ENCODE measurements at places on chromosomes 11 and 22. TPM values are rescaled to one million over a fixed set of nuclear protein-coding genes. Genes with fewer than 3 reads are reported as not detected.

DNA sequence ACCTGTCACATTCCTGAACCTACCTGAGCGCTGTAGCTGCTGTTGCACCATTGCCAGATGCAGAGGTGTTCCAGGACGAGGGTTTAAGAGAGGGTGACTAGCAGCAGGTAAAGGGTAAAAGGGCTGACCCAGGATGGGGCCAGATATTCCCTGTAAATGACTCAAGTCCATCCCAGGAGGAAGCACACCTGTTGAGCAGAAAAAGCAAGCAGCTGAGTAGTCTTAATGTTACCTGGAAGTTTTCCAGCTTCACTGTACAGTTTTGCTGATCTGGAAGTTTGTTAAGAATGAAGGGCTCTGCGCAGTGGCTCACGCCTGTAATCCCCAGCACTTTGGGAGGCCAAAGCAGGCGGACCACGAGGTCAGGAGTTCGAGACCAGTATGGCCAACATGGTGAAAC, 41.3 kb downstream of the DRG1 start:
- no peak for DNase-seq

DNA sequence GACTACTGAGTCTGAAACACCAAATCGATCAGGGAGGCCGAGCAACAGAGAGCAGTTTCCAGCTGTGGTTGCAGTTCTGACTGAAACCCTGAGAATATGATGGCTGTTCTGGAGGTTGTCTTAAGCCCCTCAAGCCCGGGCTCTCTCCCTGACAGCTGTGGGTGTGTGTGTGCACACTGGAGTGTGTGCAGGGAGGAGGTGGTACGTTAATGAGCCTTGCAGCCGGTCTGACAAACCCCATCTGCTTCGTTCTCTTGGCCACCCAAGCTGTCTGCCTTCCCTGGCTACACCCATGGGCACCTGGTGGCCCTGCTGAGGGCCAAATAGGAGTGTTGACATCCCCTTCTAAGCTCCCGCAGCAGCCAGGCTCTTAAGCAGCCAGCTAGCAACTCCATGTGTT, 189.8 kb downstream of the KIRREL3 start:
- no peak for DNase-seq

DNA sequence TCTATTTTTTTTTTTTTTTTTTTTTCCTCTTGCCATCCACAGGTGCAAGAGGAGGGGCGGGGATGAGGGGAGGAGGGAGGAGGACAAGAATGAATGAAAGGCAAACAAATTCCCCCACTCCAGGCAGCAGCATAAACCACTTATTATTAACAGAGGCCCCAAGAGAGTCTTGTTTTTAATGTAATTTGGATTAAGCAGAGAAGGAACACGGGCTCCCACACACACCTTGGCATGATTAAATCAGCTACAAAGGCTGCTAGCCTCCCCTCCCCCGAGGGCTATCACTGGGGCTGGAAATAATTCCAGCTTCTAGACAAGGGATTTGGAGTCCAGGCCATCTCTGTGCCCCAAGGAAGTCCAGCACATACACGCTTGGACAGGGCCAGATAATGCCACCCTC, 93.4 kb upstream of the DRD2 start:
- no peak for DNase-seq

DNA sequence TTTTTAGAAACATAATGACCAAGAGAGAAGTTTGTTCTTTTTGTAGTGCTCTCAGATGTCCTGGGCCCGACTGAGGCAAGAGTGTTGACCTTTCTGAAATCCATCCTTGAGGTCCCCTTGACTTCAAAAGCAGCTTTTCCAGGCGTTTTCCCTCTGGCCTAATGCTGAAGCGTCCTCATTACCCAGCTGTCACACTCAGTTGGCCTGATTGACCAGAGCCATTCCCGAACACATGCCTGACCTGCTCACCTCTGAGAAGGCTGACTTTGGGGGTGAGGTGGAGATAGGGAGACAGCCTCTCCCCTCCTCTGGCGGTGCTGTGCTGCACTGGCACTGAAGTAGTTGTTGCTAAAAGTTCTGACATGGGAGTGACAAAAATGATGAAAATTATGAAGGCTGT, 66.9 kb downstream of the ALX4 start:
- DNase-seq, result no peak

DNA sequence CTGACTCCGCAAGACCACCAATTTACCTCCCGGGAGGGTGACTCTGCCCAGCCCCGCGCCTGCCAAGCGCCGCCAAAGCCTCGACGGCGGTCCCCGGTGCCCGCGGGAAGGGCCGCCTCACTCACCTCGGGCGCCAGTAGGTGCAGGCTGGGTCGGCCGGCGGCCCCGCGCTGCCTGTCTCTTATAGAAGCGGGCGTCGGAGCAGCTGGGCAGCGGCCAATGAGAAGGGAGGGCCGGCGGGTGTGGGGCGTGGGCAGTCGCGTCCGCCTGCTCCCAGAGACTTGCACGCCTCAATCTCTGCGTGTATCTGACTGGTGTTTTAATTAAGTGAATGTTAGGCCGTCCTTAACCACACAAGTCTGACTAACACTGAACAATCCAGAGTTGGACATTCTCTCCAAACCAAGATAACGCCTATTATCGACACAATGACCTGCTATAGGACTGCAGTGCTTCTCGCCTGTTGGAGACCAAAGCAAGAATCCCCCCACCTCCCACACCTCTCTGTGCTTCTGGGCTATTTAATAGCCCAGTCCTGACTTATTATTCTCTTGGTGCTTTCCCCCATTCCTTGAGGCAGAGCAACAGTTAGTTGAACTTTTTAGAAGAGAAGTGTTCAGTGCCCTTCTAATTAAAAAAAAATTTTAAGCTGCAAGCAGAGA, at the start of gene TPH1:
Gene TPH1, minus strand, starts transcription at position 154 of the 662 bp plus-strand sequence. CDS start 5,507 bp downstream, outside the sequence.
- peak; percentile 1 for DNase-seq

- DNase-seq, result no peak
These were observed 45.2 kb downstream of the NAT10 start for GRCh38 chr11:34150494-34151151.

DNA sequence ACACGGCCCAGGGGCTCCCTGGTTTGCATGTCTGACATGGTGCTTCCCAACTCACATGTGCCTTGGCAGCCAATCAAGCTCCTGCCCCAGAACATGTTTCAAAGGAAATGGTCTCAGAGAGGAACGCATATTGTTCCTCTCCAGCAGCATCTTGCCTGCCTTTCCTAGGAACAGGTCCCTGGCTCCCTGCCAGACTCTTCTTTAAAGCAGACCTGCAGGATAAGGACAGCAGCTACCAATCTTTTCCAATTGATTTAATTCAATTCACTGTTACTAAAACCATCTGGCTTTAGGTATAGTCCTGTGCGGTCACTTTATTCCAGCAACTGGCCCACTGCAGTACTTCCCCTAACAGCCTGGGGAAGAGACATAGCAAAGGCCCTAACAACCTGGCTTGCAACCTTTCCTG, 79.9 kb downstream of the AMBRA1 start:
- no peak for DNase-seq

- DNase-seq, result no peak
These were observed 23.2 kb upstream of the ST3GAL4 start for GRCh38 chr11:126332221-126332711.

Gene MSANTD2
- 8.0 TPM for total RNA-seq

Gene CRYBB3
- not detected for total RNA-seq

Measured in NCI-H460 (cell line).